Foreskin keratinocyte (primary cell): ENCODE measurements at places on chromosomes 12 and 14. TPM values are rescaled to one million over a fixed set of nuclear protein-coding genes. Genes with fewer than 3 reads are reported as not detected.

FLRT2 gene
- polyA plus RNA-seq, result 11.9 and 22.2 TPM in 2 replicates

KIF5A gene
- 0.04 and 0.06 TPM in 2 replicates for polyA plus RNA-seq

NANOG gene
- polyA plus RNA-seq, result not detected in 2 replicates

BEGAIN gene
- polyA plus RNA-seq, result 0.37 and 0.45 TPM in 2 replicates

SNAPC1 gene
- polyA plus RNA-seq, result 4.8 and 8.7 TPM in 2 replicates

REP15 gene
- polyA plus RNA-seq, result 2.5 and 2.9 TPM in 2 replicates

TAS2R31 gene
- polyA plus RNA-seq, result not detected in 2 replicates
